NCI-H748 treated with DMSO at 0.1 percent for 48 hours (cell line): ENCODE measurements at places on chromosomes 1 and 21.

- no peak for DNase-seq
Observed at GRCh38 chr1:234842726-234843641, 233.0 kb upstream of the IRF2BP2 start.

GRCh38 chr1:116874733-116875249 is 34.9 kb upstream of the PTGFRN start:
- no peak for DNase-seq

DNA sequence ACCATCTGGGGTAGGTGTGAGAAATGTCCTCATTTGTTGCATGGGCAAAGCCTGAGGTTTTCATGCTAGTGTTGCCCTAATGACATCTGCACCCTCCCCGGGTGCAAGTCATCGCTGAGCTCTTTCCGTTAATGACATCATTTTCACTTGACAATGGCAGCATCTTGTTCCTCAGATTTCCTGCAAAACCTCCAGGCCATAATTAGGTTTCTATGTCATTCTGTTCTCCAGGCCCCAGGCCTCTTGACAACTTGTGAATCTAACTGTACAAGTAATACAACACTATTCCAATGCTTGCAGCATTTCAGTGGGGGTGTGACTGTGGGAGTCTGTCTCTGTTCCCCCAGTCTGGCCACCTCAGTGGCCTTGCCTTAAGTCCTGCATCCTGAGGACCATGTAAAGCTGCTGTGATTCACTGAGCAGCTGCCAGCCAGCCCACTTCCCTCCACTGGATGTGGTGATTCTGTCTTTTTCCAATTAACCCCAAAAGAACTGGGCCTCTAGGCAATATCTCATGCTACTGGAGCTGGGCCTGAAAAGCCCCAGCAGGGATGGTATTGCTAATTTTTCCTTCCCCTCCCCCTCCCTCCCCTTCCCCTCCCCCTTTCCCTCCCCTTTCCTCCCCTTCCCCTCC is 22.8 kb downstream of the RAB7B start:
- no peak for DNase-seq

GRCh38 chr1:239730378-239730777 is 344.0 kb downstream of the CHRM3 start:
- DNase-seq: no peak

GRCh38 chr1:919271-919872 is 4.4 kb upstream of the SAMD11 start:
- DNase-seq: no peak

DNA sequence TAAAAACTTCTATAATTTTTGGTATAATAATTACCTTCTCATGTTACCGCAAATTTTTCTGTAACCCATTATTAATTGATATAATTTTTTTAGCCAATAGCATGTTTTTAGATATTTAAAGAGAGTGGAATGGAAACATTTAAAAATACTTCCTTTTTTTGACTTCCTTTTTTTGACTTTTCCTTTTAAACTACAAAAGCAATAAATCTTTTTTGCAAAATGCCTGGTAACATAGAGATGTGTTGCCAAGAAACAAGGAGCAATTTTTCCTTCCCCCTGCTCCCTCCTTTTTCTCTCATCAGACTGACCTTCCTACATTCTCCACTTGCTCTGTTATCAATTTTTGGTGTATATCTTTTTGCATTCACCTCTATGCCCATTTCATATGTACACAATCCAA is 666.2 kb downstream of the ADGRL2 start:
- DNase-seq: no peak

DNA sequence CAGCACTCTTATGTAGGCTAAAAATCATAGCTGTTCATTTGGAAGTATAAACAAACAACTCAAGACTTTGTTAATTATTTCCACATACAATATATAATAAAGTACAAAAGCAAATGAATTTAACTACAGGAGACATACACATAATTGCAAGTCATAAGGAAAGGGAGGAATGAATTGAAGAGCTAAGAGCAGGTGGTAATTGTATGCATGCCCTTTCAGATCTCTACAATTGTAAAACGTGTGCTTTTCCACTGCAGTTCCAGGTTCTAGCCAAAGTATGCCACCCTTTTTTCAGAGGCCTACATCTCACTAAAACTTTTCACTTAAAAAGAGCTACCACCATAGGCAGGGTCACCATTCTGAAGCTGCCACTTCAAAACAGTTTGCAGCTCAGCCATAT is 42.8 kb upstream of the HP1BP3 start:
- DNase-seq: no peak

DNA sequence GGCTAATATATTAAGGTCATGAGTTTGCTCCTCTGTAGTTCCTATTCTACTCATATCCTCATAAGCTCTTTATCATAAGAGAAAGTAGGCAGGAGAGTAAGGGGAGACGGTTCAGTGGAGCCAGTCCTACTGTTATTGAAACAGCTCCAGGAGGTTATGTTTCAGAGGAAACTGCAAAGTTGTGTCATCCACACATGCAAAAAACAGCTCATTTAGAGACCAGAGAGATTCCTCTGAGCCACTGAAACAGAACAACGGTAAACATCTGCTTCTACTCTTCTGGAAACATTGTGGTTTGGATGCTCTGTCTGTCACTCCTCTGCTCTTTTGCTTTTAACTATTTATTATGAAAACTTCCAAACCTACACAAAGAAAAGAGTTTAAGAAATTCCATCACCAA is 66.3 kb upstream of the PPP2R5A start:
- DNase-seq: no peak

DNA sequence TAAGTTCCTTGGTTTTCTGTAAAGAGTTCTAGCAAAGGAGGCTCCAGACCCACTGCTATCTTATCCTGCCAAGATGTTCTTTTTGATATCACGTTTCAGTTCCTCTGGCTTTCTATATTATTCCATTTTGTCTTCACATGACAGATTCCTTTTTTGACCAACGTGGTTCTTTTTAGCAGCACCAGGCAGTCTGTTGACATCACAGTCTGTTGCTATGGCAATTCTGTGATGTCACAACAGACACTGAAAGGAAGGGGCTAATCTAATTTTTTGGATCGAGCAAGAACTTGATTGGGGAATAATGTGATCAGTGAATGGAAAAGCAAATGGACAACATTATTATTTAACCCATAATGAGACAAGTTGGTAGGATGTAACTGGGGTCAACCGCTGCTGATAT is 64.5 kb upstream of the GOLT1A start:
- no peak for DNase-seq

DNA sequence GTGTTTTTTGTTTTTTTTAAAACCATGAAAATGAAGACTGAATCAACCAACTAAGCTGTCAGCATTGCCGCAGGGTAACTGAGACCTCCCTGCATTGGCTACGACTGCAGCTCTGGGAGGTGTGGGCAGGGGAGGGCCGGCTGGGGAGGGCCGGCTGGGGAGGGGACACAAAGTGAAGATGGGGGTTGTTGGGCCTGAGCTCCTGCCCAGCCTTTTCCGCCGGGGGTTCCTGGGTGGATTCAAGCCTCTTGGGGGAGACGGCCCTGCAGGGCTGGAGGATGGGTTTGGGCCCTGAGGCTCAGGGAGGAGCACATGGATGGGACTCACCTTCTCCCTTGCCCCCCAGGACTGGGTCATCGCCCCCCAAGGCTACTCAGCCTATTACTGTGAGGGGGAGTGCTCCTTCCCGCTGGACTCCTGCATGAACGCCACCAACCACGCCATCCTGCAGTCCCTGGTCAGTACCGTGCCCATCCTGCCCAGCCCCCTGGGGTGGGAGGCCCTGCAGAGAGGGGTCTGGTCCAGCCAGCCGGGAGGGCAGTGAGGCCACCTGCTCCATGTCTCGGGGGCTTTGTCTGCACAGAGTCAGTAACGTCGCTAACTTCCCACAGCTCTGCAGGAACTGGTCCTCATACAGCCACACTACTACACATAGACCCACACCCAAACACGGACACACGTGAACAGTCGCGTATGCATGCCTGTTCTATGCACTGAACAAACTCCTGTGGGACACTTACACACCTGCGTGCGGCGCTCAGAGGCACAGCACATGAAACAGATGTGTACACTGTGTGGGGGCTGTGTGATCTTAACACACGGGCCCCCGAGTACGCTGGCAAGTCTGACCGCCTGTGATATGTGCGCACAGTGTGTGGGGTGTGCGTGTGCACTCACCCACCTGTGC is 31.5 kb downstream of the BMP8A start:
- DNase-seq: no peak

GRCh38 chr21:18430341-18430740 is 26.8 kb upstream of the TMPRSS15 start:
- no peak for DNase-seq

DNA sequence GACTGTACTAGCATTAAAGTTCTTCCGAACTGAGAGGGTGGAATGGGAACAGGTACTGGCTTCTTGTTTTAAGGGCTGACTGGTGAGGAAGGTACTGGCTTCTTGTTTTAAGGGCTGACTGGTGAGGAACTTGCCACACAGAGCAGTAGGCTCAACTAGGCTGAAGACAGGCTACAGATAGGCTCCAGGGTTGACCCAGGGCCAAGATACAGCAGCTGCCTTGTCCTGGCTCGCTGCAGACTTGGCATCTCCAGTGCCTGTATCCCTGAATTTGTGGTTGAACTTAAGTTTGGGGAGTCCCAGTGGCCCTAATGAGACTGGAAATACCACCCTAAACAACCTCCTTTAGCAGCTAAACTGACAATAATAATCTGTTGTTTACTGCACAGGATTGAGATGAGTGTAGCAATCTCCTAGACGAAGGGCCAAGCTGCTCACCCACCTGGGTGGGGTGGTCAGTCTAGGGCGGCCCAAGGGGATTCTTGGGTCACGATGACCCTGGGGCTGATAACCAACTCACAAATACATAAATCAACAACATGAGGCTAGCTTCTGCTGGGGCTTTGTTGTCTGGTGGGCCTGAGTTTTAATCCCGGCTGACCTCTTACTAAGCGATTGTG is 227.1 kb downstream of the DISC1 start:
- no peak for DNase-seq

GRCh38 chr1:179996099-179996498 is 41.5 kb downstream of the CEP350 start:
- no peak for DNase-seq

DNA sequence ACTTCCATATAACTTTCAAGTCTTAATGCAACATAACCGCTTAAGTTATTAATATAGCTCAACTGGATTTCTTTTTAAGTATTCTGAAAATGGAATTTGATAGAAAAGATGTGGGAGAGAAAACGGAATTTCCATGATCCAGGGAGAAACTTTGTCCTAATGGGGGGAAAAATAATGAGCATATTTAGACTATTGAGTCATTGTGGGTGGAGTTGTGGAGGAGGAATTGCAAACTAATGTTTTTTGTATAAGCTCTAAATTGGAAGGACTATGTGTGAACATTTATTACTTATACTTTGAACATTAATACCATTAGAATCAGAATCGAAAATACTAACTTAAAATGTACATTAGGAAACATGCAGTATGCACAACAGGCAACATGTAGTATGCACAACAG is 159.9 kb upstream of the NEGR1 start:
- no peak for DNase-seq

DNA sequence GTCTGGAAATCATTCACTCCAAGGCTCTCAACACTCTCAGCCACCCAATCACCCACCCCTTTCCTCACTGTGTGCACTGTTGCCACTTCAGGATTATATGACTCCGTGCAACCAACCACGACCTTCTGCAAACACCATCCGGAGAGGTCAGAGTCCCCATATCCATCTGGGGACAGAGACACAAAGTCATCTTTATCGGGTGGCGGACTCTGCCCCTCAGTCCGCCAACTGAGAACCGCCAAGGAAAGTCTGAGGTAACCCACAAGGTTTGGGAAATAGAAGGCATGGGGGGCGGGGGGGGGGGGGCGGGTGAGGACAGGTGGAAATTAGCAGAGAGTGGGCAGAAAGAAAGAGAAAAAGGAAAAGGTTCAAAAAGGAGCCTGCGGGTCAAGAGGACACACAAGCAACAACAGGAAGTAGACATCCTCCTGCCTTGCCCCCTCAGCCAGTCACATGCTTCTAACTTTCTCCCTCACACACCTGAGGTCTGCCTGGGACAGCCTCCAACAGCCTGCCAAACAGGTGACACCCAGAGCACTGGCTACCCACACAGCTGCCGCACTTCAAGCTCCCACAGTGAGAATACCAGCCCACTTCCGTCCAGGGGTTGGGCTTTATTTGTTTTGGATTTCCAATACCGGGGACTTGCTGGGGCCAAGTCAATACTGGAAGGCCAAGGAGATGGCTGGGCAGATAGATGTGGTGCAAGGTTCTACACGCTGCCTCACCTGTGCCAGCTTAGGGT is 58.1 kb downstream of the SSBP3 start:
- no peak for DNase-seq

DNA sequence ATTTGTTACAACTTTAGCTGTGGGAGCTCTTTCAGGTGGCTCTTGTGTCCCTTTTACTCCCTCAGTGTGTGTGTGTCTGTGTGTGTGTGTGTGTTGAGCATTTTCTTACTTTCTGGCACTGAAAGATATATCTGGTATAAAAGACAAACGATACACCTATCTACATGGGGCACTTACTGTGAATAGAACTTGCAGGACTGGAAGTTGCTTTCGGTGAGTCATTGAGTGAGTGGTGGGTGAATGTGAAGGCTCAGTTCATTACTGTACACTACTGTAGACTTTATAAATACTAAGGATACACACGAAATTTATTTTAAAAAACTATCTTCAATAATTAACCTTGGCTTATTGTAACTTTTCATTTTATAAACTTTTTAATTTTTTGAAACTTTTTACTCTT is 38.7 kb downstream of the BTBD8 start:
- DNase-seq: no peak

GRCh38 chr1:62238507-62238906 is 43.9 kb downstream of the L1TD1 start:
- DNase-seq: no peak

DNA sequence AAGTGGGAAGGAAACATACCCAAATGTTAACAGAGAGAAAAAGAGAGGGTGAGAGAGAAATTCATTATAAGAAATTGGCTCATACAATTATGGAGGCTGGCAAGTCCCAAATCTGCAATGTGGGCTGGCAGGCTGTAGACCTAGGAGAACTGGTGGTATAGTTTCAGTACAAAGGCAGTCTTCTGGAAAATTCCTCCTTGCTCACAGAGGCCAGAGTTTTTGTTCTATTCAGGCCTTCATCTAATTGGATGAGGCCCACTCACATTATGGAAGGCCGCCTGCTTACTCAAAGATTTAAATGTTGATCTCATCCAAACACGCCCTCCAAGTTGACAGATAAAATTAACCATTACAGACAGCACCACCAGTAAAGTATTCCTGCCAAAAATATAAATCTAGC is 36.1 kb upstream of the CAPZB start:
- no peak for DNase-seq

DNA sequence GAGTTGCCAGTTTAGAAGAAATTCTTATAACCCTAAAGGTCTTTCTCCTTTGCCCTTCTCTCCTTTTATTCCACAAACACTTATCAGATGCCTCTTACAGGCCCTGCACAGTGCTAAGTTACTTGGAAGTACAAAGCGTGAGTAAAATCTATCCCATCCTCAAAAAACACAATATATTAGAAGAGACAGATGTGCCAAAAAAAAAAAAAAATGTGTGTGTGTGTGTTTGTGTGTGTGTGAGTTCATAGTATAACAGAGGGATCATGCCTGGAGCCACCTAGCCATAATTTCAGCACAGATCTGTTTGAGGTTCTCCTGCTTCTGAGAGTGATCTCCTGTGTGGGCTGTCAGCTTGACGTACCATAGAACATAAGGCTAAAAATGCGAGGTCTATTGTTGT is 5.0 kb downstream of the FAM20B start:
- no peak for DNase-seq

GRCh38 chr1:214523124-214523824 is 28.1 kb downstream of the PTPN14 start:
- DNase-seq: no peak
